Ovary (tissue), 10 donors: ENCODE measurements at places on chromosomes 4 and X.

DNA sequence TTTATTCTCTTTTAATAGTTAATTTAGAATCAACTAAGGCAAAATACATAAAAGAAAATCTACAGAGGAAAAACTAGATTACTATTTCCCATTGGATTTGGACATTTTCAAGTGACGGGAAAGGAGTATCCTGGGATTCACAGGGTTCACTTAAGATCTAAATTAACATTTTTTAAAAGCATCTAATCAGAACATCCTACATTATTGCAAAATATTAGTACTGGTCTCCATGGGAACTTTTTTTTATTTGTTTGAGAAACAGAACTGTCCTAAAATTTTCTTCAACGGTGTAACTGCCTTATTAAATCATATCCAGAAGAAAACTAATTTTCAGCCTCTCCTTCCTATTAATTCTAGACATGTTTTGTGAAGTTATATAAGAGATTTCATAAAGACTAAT is 69.7 kb downstream of the METTL14 start:
- DNase-seq = no peak

- DNase-seq = no peak
Measured at GRCh38 chr4:174119830-174120229, 163.6 kb downstream of the FBXO8 start.

- DNase-seq = no peak
Measured at GRCh38 chr4:104424989-104425388, 69.7 kb downstream of the CXXC4 start.

DNA sequence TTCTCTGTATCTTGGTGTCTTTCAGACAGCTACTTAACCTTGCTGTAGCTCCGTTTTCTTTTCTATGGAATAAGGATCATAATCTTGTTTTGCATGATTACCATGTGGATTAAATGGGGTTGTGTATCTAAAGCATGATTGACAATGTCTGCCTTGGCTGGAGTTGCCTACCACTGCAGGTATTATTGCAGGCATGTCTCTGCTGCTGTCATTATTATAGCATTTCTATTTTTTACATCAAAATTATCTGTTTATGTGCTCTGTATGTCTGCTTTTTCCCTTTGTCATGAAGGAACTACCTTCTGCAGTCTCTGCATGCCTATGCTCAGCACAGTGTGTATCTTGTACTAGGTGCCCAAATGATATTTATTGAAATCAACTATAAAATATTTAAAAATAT is 95.9 kb upstream of the TAPT1 start:
- DNase-seq = no peak

- no peak for DNase-seq
Measured at GRCh38 chr4:162803378-162803777, 363.3 kb downstream of the NAF1 start.

GRCh38 chr4:119629142-119629471 is 503 bp upstream of the PDE5A start:
- DNase-seq = no peak

- DNase-seq = no peak
Measured at GRCh38 chr4:110484767-110485166, 8.8 kb downstream of the ENPEP start.

DNA sequence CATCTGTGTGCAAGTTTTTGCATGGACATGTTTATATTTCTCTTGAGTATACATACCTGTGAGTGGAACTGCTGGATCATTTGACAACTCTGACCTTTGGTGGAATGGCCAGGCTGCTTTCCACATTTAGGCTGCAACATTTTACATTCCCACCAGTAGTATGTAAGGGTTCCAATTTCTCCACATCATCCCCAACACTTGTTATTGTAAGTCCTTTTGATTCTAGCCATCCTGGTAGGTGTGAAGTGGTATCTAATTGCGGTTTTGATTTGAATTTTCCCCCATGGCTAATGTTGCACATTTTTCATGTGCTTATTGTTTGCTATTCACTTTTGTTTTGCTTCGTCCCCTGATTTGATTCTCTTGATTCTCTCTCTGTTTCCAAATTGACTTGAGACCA is 16.4 kb downstream of the DLG3 start:
- no peak for DNase-seq

DNA sequence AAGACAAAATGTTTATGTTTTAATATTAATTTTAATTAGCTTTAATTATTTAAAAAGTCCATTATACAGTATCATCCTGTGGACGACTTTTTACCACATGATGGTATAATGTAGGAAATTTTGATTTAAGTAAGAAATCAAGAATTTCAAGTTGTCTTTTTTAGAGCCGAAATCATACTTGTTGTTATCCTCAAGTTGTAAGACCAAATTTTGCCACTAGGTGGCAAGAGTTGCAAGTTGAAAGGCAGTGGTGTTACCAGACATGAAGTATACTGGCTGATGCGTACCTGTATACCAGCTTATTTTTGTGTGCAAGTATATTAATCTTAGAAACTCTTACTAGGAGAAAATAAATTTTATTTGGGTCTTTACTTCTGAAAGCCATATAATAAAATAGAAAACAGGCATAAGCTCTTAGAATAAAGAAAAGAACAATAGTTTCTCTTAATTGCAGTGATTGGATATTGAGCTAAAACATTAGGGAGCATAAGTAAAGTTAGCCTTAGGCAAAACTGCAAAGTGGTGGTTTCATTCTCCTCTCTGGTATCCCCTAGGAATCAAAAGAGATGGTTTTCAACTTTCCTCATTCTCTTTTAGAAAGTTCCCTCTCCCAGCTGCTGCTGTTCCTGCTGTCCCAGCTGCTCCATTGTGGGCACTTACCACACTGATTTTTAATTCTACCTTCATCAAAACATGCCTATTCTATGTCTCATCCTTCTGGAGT is 118.0 kb upstream of the WDFY3 start:
- DNase-seq = no peak

DNA sequence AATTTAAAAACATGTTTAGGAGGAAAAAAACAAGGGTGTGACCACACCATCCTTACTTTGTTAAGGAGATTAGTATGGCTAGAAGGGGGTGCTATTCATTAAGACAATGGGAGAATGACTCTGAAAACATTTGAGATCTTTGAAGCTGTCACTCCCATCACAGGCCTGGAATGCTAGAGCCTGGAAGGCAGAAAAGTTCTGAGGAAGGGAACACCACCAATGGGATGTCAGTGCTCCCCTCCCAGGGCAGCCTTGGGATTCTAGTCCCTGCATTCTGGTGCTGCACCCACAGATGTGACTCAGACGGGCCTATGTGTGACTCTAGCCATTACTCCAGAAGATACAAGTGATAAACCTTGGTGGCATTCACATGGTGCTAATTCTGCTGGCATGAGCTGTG is 162.2 kb upstream of the ANXA10 start:
- no peak for DNase-seq

GRCh38 chr4:147103403-147103946 is 157.8 kb upstream of the TTC29 start:
- DNase-seq = no peak

DNA sequence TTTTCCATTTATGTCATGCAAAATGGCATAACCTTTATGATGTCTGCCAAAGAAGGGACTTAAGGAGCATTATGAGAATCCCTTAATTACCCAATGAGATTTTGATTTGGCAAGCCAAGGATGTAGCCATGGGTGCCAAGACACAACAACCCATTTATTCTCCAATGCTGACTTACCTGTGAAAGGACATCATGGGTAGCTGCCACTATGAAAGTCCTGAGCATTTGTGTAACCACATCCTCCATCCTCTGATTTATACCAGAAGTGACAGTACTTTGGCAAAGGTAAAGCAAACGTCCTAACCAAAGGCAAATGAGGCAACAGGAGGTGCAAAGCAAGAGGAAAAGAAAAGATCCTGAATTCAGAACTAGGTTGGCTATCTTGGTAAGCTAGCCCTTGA is 87.3 kb upstream of the EMCN start:
- no peak for DNase-seq

- DNase-seq = no peak
Measured at GRCh38 chr4:17599826-17600225, 14.6 kb upstream of the MED28 start.

DNA sequence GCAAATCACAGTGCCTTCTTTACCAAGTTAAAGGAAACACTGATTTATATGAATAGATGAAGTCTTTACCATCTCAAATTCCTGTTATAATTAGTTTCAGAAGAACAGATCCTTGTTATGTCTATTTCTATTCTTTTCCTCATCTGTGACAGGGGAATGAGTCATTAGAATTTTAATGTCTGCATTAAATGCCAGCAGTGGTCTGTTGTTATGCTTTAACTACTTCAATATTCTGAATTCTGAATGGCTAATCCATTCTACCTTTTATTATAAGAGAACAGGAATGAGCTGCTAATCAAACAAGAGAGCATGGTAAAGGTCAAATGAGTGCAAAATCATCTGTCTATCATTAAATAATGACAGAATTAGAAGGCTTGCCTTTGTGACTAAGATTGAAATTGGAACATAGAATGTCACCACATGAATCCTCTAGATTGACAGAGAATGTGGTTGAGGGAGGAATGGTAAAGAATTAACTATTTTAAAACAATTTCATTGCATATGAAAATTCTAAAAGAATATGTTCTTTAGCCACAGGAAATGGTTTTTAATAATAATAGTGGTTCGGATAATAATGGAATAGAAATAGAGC is 935.5 kb downstream of the ADGRL3 start:
- no peak for DNase-seq

DNA sequence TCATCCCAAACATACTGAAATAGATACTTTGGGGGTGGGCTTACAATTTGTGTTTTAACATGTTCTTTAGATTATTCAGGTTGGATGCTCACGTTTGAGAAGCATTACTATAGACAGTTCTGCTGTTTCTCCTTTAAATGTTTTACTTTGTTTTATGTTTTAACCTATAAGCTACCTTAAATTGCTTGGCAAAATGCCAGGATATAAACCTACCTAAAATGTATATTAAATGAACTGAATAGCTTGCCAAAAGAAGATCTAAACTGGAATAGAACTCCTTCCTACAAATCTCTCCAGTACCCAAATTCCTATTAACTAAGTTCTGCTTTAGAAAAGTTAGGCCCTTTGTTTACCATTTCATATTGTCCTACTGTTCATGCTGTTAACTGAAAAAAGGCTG is 124.4 kb downstream of the TBX22 start:
- no peak for DNase-seq
